T-cell (primary cell): ENCODE measurements at places on chromosomes 2 and 18.

- DNase-seq = no peak
Observed at GRCh38 chr2:14364471-14364870, 268.0 kb upstream of the LRATD1 start.

- DNase-seq = no peak
Observed at GRCh38 chr2:85867556-85868292, 21.1 kb downstream of the ST3GAL5 start.

GRCh38 chr18:9025091-9025838, 77.2 kb upstream of the NDUFV2 start:
- no peak for DNase-seq

DNA sequence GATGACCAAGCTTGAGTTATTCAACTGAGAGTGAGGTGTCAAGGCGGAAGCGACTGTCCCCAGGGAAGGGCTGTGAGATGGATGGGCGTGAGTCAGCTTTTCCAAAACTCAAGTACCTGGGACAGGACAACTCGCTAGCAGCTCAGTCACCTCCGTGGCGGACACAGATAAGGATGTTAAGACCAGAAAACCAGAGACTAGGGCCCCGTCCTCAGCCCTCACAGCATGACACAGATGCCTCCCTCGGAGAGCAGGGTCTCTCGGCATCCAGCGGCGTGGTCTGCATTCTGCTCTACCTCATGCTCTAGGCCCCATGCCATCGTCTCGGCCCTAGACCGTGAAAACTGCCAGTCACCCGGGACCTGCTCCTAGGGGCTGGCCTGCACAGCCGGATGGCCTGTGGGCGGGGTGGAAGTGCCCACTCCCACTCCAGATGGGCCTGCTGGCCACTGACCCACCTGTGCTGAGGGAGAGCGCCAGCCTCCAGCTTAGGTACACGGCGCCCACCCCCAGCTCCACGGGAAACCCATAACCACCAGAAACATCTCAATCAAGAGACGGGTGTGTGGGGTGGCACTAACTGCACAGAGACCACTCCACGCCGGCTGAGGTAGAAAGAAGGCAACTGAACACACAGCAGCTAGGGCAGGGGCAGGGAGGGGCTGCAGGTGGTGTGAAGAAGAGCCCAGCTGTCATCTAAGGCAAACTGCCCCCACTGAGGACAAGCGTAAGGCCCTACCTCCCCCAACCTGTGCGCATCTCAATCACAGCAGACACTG, 39.8 kb downstream of the ANO7 start:
- DNase-seq = no peak

GRCh38 chr2:98511981-98512380, 67.3 kb downstream of the INPP4A start:
- DNase-seq = no peak

GRCh38 chr18:58793361-58793760, 71.3 kb upstream of the ZNF532 start:
- no peak for DNase-seq

- no peak for DNase-seq
Observed at GRCh38 chr2:62309465-62310091, 113.7 kb downstream of the B3GNT2 start.

- DNase-seq = no peak
Observed at GRCh38 chr2:237490009-237490711, 3.1 kb downstream of the MLPH start.

DNA sequence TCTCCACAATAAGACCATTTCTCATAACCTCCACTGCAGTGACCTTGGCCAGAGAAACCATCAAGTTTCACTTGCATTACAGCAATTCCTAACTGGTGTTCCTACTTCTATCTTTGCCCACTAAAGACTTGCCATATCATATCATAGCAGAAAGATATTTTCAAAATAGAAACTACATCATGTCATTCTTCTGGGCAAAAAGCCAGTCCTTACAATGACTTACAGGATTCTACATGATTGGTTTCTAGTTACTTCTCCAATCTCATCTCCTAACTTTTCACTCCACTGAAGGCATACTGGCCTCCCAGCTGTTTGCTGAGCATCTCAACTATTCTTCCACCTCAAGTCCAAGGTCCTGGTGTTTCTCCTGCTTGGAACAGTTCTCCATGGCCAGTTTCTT, 151.4 kb downstream of the HNMT start:
- DNase-seq = no peak

DNA sequence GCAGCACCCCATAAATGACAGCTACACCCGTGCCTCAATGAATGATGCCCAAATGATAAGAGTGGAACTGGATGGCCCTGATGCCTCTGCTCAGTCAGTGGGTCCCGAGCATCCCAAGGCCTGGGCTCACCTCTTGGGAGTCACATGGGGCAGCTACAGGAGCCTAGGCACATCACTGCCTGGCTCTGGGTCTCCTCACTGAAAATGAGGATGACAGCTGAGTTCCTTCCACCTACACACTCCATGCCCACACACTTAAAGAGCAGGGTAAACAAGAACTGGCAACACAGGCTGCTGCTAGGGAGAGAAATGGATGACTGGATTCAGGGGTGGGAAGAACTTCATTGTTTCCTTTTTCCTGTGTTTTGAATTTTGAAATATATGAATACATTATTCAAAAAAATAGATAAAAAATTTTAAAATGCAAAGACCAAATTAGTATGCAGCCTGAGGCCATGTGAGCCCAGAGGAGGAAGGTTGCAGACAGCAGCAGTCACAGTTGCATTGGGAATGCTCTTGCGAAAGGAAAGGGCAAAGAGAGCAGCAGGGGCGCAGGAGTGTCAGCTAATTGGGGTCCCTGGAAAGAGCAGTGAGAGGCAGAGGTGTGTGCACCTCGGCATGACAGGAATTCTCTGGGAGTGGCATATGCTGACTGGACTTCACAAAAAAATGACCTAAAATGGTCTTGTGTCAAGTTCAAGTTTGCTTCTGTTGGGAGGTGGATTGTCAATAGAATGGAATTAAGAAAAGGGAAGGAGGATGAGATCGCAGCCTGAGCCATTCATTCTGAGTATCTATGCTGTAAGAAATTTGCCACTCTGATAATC, 327.1 kb downstream of the CELF4 start:
- DNase-seq = no peak

DNA sequence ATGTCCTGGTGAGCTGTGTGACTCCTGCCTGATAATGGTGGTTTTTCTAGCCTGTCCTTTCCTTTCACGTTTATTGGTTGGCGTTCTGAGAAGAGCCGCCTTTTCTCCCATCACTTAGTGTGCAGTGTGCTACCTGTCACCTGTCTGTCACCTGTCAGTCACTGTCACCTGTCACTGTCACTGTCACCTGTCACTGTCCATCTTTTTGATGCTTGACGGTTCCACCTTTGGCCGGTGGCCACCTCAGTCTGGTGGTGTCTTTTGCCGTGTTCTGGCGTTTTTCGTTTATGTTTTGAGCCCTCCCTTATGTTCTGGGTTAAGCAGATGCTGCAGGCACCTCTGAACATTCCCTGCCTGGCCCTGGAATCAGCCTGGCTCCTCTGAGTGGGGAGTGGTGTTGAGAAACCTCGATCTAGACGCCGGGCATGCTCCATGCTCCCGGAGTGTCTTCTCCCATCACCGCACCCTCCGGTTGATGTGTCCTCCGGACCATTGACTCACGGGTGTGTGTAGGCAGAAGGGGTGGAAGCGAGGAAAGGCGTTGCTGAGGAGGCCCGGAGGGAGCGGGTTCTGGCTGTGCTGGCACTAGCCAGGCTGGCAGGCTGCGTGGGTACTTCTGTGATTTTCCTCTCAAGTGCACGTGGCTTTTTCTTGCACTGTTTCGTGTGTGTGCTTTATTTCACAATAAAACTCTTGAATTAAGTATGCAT, 20.7 kb downstream of the DTYMK start:
- DNase-seq = no peak

- DNase-seq = no peak
Observed at GRCh38 chr18:74876630-74877243, 279.1 kb downstream of the ZNF407 start.

- DNase-seq = no peak
Observed at GRCh38 chr2:136110526-136110925, 7.4 kb downstream of the CXCR4 start.

- DNase-seq = no peak
Observed at GRCh38 chr2:45391866-45392265, 219.2 kb downstream of the SRBD1 start.

DNA sequence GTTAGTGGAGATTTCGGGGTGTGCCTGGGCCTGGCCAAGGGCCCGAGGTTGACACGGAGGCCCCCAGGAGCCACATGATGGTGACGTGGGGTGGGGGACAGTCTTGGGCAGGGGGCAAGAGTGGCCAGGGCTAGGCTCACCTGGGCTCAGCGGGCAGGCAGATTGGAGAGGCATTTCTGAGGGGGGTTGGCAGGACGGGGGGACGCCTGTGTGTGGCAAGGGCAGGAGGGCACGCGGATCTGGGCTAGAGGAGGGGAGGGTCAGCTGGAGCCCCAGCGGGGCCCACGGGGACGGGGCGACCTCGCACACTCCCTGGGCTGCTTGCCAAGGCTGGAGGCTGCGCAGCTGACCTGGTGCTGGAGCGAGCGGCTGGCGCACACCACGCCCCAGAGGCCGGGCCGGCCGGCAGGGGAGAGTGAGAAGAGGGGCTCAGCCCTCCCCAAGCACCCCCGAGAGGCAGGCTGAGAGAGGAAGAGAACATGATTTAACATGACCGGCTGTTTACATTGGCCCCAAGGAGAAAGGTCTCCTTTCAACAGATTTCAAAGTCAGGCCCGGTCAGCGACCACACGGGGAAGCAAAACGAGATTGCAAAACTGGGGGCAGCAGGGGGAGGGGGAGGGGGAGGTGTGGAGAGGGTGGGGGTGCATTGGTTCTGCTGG, 38.0 kb upstream of the SNED1 start:
- no peak for DNase-seq

GRCh38 chr2:64635976-64636911, 17.5 kb downstream of the SERTAD2 start:
- DNase-seq = no peak

DNA sequence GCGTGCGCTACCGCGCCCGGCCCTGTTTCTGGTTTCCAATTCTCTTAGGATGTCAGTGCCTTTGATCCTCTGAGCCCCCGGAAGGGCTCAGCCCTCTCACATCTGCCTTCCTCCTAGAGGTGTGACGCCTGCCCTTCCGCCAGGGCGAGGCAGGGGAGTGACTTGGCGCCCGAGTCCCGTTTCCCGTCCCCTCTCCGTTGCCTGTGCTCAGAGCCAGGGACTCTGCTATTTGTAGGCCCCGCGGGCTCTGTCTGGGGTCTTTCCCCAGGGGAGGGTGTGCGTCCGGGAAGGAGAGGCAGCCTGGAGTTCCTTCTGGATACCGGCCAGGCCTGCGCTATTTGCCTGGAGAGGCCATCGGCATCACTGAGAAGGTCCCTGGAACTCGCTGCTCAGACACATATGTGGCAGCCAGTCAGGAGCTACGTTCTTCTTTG, 103.7 kb upstream of the TAF1B start:
- peak; percentile 48 for DNase-seq

GRCh38 chr2:104430359-104430740, 423.6 kb upstream of the POU3F3 start:
- DNase-seq = no peak

DNA sequence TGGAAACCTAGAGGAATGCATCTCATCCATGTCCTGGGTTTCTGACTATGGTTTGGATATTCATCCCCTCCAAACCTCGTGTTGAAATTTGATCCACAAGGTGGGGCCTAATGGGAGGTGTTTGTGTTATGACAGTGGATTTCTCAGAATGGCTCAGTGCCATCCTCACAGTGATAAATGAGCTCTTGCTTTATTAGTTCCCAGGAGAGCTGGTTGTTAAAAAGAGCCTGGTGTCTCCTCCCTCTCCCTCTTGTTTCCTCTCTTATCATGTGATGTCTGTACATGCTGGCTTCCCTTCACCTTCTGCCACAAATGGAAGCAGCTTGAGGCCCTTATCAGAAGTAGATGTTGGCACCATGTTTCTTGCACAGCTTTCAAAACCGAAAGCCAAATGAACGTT, 424.3 kb downstream of the DCC start:
- no peak for DNase-seq

DNA sequence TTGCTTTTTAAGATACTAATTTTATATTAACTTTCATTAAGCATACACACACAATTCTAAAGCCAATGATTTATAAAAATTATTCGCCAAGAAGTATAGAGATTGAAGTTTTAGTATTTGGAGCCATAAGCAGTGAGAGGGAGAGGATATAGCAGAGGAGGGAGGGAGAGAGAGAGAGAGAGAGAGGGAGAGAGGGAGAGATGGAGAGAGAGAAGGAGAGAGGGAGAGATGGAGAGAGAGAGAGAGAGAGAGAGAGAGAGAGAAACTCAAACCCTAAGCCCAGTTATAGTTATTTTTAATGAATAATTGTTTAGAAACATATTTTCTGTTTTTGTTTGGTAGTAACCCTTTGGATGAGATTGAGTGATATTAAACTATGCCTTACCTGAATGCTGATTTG, 5.3 kb downstream of the TWIST2 start:
- DNase-seq = no peak

DNA sequence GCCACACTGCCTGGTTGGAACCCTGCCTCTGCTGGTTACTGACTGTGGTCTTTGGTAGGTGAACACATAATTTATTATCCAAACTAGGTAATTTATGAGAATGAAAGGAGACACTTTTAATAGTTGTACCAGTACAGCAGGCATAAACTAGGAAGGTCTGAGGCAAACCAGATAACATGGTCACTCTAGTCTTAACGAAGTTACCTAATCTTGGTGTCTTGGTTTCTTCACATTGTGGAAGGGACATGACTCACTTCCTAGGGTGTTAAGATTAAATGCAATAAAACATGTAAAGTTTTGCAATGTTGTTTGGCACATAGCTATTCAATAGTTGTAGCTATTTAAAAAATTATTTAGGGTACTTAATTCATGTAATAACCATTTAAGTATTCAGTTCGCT, 23.3 kb downstream of the SPTBN1 start:
- no peak for DNase-seq

GRCh38 chr18:9867071-9867594, 18.6 kb upstream of the TXNDC2 start:
- DNase-seq = no peak

GRCh38 chr2:156867201-156867600, 390.3 kb upstream of the GALNT5 start:
- no peak for DNase-seq

GRCh38 chr2:101302016-101302415, 6.5 kb downstream of the RNF149 start:
- no peak for DNase-seq

GRCh38 chr2:152791979-152792378, 73.6 kb downstream of the ARL6IP6 start:
- no peak for DNase-seq

GRCh38 chr2:95730813-95731212, 139.0 kb downstream of the TRIM43 start:
- DNase-seq = no peak

DNA sequence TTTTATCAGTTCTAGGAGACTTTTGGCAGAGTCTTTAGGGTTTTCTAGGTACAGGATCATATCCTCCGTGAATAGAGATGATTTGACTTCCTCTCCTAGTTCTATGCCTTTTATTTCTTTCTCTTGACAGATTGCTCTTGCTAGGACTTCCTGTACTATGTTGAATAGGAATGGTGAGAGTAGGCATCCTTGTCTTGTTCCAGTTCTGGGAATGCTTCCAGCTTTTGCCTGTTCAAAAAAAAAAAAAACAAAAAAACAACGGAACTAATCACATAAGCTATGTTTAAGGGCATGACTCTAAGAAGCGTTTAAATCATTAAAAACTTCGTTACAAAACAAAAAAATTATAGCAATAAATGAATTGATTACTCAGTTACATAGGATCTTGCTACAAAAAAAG, 145.7 kb downstream of the NUP35 start:
- DNase-seq = no peak

- no peak for DNase-seq
Observed at GRCh38 chr2:231370749-231371429, 24.6 kb upstream of the B3GNT7 start.
